ENCODE measurements at places on chromosomes 16 and 17. TPM values are rescaled to one million over a fixed set of nuclear protein-coding genes. Genes with fewer than 3 reads are reported as not detected.

The RNU2-1 gene
- total RNA-seq = 2,288 TPM

The KRT25 gene
- total RNA-seq = not detected

The ATP2A3 gene
- total RNA-seq = 92.6 TPM

The ALDH3A1 gene
- not detected for total RNA-seq

The RAI1 gene
- 16.4 TPM for total RNA-seq

The SOST gene
- total RNA-seq = not detected

The SLC16A6 gene
- total RNA-seq = 3.2 TPM

The TBC1D3L gene
- total RNA-seq = 0.33 TPM

The HSD17B2 gene
- not detected for total RNA-seq

The C16orf89 gene
- total RNA-seq = not detected

The PRR15L gene
- total RNA-seq = not detected

The SYNGR3 gene
- total RNA-seq = 5.9 TPM

The SEPTIN12 gene
- not detected for total RNA-seq

The PYY gene
- total RNA-seq = not detected

The PLLP gene
- total RNA-seq = 0.33 TPM

The CDYL2 gene
- total RNA-seq = 17.6 TPM

The CNTNAP1 gene
- 1.4 TPM for total RNA-seq

The TMEM238L gene
- total RNA-seq = not detected

The ZNF747 gene
- total RNA-seq = 6.3 TPM

The NPB gene
- 0.14 TPM for total RNA-seq

The BCL6B gene
- 0.27 TPM for total RNA-seq

The KRTAP1-5 gene
- not detected for total RNA-seq

The TMC5 gene
- not detected for total RNA-seq

The DNAI2 gene
- 0.49 TPM for total RNA-seq

The TOX3 gene
- not detected for total RNA-seq

The GAST gene
- total RNA-seq = not detected

The SMTNL2 gene
- total RNA-seq = not detected

The TSPOAP1 gene
- total RNA-seq = 11.8 TPM

The CMC2 gene
- 100.0 TPM for total RNA-seq

The TM4SF5 gene
- total RNA-seq = not detected

The RBFOX1 gene
- total RNA-seq = not detected

The CHD9NB gene
- 0.14 TPM for total RNA-seq

The NHLRC4 gene
- total RNA-seq = 0.87 TPM

The MMP28 gene
- not detected for total RNA-seq

The SMIM22 gene
- total RNA-seq = not detected

The RAB37 gene
- 2.7 TPM for total RNA-seq

The PAQR4 gene
- 28.7 TPM for total RNA-seq

The SOCS1 gene
- total RNA-seq = 100.0 TPM

The PHKB gene
- 12.8 TPM for total RNA-seq

The WNT9B gene
- total RNA-seq = not detected

The TRPV2 gene
- total RNA-seq = 24.3 TPM

The KRTAP17-1 gene
- not detected for total RNA-seq

The CX3CL1 gene
- not detected for total RNA-seq

The IRF8 gene
- total RNA-seq = 227 TPM

The ESRP2 gene
- 0.85 TPM for total RNA-seq

The DHRS7C gene
- total RNA-seq = not detected

Data from activated CD4-positive, alpha-beta T cell treated with anti-CD3 and anti-CD28 coated beads for 36 hours (primary cell).